ENCODE measurements at places on chromosomes 16 and 17. TPM values are rescaled to one million over a fixed set of nuclear protein-coding genes. Genes with fewer than 3 reads are reported as not detected.

The MYOCD gene
- total RNA-seq = not detected

The CSNK1D gene
- total RNA-seq = 277 TPM

The PIRT gene
- not detected for total RNA-seq

The KRTAP4-9 gene
- not detected for total RNA-seq

The TAC4 gene
- total RNA-seq = not detected

The TRIM16 gene
- 5.6 TPM for total RNA-seq

The SYT17 gene
- total RNA-seq = not detected

The ENPP7 gene
- total RNA-seq = not detected

The KRT31 gene
- total RNA-seq = not detected

The KRTAP4-1 gene
- total RNA-seq = not detected

- DNase-seq = peak; percentile 37
These were observed 73.4 kb upstream of the GSG1L start for GRCh38 chr16:28136751-28137434.

GRCh38 chr16:83939266-83939855, 13.7 kb upstream of the OSGIN1 start:
- DNase-seq = no peak

GRCh38 chr16:81593481-81593880, 148.9 kb downstream of the CMIP start:
- no peak for DNase-seq

DNA sequence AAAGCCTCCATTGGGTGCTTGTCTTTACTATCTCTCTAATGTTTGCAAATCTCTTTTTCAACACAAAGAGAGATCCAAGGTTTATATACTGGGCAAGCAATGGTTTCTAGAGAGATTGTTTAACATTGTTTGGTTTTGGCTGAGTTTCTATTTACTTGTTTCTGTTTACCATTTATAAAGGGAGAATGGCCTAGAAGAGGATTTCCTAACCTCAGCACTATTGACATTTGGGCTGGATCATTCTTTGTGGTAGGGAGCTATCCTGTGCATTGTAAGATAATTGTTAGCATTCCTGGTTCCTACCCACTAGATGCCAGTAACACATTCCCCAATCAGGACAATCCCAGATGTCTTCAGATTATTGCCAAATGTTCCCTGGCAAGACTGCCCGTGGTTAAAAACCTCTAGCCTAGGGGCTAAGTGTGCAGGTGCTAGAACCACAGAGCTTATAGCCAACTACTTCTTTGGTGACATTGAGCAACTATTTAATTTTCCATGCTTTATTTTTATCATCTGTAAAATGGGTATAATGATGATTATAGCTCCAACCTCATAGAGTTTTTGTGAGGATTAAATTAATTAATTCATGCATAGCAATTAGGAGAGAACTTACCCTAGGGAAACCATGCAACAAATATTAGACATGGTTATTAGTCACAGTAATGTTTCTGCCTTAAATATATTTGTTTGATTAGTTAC, 413.9 kb upstream of the MAF start:
- no peak for DNase-seq

DNA sequence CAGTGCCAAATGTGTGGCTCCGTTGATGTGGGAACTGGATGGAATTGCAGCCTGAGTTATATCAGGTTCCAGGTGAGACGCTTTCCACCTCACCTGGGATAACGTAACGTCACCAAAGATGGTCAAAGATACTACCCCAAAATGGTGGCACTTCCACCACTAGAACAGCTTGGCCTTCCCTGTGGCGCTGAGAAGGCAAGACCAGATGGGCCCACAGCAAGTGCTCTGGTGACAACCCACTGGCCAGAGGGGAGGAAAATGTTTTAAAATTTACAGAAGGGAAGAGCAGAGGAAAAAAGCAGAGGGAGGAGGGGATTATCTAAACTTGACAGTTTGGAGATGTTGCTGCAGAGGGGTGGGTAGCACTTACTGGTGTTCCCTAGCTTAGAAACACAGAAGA, 7.5 kb upstream of the ITGA2B start:
- no peak for DNase-seq

DNA sequence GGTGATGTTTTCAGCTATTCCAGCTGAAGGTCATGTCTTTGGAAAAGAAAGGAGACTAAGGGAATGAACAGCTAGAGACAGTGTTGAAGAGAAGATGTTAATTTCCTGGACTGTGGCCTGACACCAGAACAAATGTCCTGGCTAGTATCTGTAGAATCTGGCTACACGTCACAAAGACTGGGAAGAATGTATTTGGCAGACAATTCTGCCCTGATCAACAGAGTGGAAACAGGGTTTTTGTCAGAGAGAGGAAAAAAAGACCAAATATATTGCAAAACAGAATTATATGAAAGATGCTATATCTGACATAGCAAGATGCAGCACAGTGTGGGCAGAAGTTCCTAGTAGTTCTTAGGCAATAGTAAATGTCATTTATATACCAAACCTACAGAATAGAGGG, 17.0 kb upstream of the ANKFN1 start:
- DNase-seq = no peak

DNA sequence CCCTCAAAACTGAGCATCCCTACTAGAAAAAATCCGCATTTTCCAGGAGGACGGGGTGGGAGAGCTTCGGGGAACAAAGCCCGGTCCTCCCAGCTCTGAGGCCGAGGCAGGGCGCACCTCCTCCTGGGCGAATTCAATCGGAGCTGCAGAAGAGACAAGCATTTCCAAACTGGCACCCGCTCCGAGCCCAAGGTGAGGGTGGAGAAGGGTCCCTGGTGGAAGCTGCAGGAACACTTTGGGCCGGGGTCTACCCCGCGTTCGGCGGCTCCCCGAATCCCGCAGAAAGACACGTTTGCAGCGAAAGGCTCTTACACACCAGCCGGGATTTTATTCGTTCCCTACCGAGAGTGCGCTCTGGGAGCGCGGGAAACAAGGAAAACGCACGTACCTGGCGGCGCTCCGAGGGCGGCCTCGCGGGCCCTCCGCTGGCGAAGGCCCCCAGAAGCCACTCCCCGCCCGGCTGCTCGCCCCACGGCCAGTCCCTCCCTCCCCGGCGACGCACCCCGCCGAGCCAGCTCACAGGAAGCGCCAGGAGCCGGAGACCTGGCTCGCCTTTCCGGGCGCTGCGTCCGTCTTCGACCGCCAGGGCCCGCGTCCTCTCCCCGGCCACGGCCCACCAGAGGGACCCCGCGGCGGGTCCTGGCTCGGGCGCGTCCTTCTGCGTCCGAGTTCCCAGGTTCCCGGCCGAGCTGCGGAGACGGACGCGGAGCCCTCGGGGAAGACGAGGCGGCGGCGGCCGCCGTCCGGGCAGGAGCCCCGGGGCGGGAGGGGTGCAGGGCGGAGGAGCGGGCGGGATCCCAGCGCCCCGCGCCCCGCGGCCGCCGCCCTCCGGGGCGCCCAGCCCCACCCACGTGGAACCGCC, 49.8 kb upstream of the BAHCC1 start:
- DNase-seq = no peak

DNA sequence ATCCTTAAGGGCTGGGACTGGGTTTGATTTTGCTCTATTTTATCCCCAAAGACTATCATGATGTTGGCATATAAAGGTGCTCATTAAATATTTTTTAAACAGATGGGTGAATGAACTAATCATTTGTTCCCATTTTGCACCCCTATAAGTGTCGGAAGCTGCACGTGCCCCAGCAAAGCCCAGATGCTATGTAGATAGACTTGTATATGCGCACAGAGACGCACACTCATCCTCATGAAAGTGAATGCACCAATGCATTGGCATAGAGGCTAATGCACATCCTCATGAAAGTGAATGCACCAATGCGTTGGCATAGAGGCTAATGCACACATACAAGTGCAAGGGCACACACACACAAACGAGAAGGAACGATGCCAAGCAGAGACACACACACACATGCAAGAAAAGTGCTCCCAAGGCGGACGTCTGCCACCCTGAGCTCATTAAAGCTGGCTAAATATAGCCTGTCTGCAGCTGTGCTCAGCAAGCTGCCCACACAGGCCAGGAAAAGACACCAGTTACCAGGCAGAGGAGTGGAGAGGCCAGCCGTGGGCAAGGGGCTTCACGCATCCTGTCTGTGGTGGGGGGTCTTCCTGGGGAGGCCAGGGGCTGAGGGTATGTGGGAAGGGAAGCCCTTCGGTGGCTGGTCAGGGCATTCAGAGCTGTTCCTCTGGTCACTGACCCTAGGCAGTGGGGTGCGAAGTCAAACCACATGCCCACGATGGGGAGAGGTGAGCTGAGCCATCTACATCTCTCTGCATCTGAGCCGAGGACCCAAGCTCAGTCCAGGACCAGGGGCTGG, 52.6 kb downstream of the PIMREG start:
- DNase-seq = peak; percentile 29

All from CD4-positive, alpha-beta T cell (primary cell).